Sigmoid colon (tissue), 7 donors: ENCODE measurements at places on chromosomes 2 and 18. TPM values are rescaled to one million over a fixed set of nuclear protein-coding genes. Genes with fewer than 3 reads are reported as not detected.

- no peak for DNase-seq
Observed at GRCh38 chr2:98084869-98085238, 2.1 kb upstream of the VWA3B start.

GRCh38 chr18:46756025-46756558 is 761 bp downstream of the ST8SIA5 start:
- no peak for DNase-seq

Gene LYG1
- 1.2 TPM for total RNA-seq

Gene CRYGD
- not detected for total RNA-seq

GRCh38 chr2:23359631-23360567 is 25.1 kb upstream of the KLHL29 start:
- DNase-seq, result no peak

GRCh38 chr2:56613920-56614319 is 430.1 kb downstream of the CCDC85A start:
- DNase-seq, result no peak

DNA sequence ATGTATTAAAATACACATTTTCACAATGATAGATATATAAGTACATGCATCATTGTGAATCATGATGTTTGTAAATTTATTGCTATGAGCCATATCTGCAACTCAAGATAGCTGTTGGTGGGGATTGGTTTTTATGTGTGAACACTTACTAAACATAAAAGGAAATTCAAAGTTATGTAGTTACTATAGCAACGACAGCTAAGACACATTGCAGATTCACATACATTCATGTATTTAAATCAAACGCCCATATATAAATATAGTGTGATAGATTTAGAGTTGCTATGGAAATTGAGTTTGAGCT is 65.6 kb downstream of the MAPRE2 start:
- no peak for DNase-seq

GRCh38 chr2:72973566-72974435 is 56.5 kb downstream of the EMX1 start:
- no peak for DNase-seq

- no peak for DNase-seq
Observed at GRCh38 chr18:44130376-44130942, 550.2 kb upstream of the SETBP1 start.

DNA sequence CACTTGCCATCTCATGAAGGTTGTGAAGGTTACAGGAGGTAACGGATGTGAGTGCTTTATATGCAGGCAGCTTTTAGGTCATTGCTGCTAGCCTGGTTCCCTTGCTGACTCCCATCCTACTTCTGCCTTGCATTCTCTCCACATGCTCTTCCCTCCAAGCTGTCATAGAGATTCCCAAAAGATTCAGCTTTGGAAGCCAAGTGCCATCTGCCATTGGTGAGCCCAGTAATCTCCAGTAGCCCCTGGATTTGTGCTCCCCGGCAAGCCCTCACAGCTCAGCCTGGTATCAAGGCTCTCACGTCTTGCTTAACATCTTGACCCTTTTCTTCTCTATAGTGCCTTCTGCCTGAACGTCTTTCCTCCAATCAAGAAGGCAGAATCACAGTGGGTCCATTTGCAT is 61.6 kb downstream of the MYT1L start:
- DNase-seq, result no peak

DNA sequence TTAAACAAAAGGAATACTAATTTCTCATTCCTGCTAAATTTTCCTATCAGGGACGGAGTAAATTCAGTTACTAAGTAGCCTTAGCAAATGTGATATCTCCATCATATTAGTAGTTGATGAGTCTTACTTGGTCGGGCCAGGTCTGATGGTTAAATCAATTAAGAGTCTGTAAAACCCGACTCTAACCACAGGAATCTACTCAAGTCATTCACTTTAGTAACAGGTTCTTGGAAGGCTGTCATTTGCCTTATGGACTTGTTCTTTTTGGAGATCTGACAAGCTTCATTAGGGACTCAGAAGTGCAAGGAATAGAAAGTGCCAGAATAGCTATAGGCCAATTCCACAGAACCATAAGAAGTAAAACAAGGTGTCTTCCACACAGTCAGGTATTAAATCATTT is 119.0 kb downstream of the GCA start:
- no peak for DNase-seq

Gene ADNP2
- total RNA-seq, result 13.0 TPM

Gene INPP4A
- 41.7 TPM for total RNA-seq

Gene SOX11
- 2.8 TPM for total RNA-seq

DNA sequence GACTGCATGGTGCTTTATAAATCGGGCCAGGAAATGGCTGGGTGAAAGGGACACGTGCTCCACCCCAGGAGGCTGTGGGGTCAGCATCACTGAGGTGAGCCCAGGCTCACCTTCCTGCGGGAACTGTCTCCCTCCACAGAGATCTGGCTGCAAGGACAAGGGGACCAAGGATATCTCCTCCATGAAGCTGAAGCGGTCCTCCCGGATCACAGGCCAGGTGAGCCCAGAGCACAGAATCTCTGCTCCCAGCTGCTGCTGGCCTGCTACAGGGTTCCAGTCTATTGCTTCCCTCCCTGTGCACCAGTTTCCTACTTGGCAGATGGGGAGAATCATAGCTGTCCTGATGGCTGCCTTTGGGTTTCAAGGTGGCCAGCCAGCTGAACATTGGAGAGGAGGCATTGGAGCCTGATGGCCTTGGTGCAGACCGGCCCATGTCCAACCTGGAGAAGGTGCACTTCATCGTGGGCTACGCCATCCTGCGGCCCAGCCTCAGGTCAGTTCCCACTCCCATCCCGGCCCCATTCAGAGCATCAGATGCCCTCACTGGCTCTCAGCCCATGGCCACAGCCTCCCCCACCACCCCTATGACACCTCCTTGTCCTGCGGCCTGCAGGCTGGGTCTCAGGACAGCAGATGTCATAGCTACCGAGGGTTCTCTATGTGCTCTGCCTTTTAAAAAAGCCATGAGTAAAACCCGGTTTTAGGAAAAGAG is 33.7 kb upstream of the GPR17 start:
- DNase-seq, result peak; percentile 43

DNA sequence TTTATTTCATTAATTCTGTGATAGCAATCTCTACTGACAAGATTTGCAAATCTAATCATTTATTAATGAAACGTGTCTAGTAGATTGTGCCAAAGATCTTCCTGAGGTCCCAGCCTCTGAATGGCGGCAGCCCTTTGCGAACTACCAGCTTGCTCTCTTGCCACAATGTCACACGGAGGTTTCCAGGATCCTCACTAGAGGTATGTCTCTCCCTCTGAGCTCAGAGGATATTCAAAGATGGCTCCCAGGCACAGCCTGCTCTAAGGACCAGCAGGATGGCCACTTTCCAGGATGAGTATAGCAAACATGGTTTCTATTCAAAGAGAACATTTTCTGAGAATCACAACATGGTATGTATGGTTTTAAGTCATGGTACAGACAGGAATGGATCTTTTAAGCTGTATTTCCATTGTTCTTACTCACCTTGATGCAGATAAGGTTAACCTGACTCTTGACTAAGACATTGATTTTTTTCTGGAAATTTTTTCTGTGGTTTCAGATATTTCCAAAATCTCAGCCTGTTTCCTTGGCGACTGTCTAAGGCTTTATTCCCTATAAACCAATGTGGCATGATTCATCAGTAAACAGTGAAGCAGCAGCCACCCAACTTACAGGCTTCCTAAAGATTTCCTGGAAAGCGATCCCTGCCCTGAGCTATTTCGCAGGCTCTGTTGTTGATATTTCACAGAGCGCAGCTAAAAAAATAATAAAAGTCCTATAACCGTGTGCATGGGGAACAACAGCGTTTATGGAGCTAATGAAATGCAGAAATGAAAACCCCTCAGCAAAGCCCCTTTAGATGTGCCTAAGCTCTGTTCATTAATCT is 54.1 kb upstream of the KLF7 start:
- no peak for DNase-seq

- no peak for DNase-seq
Observed at GRCh38 chr2:63679252-63679855, 90.6 kb downstream of the MDH1 start.

Gene OBSL1
- 67.5 TPM for total RNA-seq

DNA sequence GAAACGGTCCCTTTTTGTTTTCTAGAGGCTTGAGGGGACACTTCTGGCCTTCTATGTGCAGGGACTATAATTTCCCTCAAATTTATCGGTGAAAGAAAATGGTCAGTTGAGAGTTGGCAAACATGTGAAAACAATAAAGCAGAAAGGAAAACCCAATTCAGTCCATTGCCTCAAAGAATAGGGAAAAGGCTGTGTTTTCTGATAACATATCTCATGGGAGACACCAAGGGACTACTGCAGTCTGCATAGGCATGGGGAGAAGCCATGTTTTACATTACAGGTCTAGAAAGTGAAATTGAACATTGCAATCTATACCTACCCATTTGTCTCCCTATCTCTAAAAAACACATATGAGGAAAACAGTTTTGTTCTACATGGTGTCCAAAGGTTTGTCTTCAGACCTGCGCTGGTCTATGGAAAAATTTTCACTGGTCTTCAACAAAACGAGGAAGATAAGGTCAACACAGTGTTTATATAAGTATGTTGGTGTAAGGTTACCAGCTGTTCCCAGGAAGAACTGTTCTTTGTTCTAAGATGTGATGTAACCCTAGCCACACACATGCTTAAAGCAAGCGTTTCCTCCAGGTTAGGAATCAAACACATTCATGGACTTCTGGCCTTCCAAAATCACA is 179.7 kb downstream of the MREG start:
- DNase-seq, result no peak

Gene RGPD3
- 0.95 TPM for total RNA-seq

Gene MRPS9
- total RNA-seq, result 18.2 TPM

Gene DCDC2C
- total RNA-seq, result not detected

GRCh38 chr2:120246546-120247300 is 5.9 kb upstream of the RALB start:
- DNase-seq, result peak; percentile 43

DNA sequence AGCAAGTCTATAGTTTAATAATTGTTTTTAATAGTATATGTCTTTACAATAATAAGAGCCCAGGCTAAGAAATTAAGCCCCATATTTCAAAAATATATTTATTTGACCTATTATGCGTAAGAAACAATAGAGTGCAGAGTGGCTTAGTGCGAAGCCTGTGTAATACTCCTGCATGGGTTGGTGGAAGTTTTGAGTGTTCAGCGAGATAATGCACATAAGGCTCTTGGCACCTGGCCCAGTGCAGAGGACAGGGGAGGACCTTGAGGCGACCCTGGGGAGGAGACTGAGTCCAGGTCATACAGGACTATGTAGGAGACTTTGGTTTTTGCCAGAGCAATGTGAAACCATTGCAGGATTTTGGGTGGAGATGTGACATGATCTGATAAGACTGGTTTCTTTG is 132.4 kb upstream of the ST6GAL2 start:
- no peak for DNase-seq

DNA sequence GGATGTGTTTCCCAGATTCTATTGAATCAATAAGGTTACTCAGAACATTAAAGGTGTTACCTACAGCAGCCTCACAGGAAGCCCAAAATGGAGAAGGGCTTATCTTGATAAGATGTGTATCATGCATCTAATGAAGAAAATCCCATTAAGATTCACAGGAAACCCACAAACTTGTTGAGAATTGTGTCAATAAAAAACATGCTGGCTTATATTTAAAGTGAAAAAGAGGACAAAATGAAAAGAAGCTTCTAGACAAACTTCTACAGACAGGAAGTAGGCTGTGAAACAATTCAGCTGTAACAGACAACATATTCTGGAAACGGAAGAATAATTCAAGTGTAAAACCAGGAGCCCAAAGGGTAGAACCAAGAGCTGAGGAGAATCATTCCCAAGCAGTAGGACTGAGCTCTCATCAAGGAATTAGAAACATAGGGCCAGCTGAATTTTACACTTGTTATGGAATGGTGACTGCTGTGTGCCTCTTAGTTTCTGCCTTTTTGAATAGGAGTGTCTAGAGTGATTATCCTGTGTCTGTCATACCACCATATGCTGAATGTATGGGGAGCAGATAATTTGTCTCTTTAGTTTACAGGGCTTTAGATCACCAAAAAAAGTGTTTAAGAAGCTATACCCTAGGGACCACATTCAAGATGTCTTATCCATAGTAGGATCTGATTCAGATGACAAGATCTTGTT is 9.6 kb downstream of the IMMT start:
- DNase-seq, result no peak

DNA sequence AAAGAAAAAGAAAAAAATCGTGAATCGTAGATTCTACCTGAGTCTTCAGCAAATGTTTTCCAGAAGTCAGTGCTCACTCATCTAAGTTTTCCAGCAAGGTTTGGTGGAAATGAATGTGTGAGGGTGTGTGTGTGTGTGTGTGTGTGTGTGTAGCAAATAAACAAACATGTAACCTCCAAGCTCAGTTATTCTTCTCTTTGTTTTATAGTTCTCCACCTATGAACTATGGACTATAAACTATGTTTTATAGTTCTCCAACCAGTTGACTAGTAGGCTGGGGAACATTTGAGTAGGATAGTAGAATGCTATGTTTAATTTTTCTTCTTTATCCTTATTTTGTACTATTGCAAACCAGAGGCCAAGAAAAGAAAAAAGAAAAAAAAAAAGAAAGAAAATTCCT is 44.6 kb upstream of the SERPINE2 start:
- no peak for DNase-seq
